ENCODE measurements at places on chromosomes 12 and 14.

DNA sequence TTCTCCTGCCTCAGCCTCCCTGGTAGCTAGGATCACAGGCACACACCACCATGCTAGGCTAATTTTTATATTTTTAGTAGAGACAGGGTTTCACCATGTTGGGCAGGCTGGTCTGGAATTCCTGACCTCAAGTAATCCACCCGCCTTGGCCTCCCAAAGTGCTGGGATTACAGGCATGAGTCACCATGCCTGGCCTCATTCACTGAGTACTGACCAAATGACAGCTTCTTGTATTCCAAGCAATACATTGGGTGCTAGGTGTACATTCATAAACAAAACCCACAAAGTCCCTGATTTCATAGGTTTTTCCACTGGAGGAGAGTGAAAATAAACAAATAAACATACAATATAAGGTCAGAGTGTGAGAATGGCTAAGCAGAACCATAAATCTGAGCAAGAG is 136.3 kb downstream of the HELB start:
- no peak for DNase-seq

- DNase-seq: no peak
Measured at GRCh38 chr12:44294649-44295048, 458.8 kb downstream of the TMEM117 start.

DNA sequence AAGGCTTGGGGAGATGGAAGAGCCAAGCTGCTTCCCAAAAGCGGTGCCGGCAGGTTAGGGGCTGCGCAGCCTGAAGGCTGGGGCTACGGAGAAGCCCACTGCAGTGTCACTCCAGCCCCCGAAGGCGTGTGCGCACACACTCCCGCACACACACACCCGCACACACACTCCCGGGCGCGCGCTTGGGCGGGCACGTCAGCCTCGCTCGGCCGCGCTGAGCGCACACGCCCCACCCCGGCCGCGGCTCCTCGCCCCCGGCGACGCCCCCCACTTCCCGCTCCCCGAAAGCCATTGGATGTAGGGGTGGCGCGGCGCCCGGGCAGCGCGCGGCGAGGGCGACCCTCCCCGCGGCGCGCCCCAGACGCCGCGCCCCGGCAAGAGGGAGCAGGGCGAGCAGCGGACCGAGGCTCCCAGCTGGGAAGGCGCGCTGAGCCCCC is at the start of gene KCNK10:
TSS of gene KCNK10 (minus strand) at position 184 of the 437 bp plus-strand sequence. CDS start 471 bp downstream, outside the sequence.
- no peak for DNase-seq

- DNase-seq: no peak
Measured at GRCh38 chr12:52777566-52777965, 421 bp upstream of the KRT76 start.

- DNase-seq: no peak
Measured at GRCh38 chr14:62206456-62206855, 444.2 kb downstream of the SNAPC1 start.
